Thymus (tissue), 14 donors: ENCODE measurements at places on chromosomes 12 and 14. TPM values are rescaled to one million over a fixed set of nuclear protein-coding genes. Genes with fewer than 3 reads are reported as not detected.

The LYZ gene
- 233 TPM for polyA plus RNA-seq

The KIF26A gene
- 1.7 TPM for polyA plus RNA-seq

The CMTM5 gene
- polyA plus RNA-seq, result 0.37 TPM

The SMAGP gene
- 6.5 TPM for polyA plus RNA-seq

DNA sequence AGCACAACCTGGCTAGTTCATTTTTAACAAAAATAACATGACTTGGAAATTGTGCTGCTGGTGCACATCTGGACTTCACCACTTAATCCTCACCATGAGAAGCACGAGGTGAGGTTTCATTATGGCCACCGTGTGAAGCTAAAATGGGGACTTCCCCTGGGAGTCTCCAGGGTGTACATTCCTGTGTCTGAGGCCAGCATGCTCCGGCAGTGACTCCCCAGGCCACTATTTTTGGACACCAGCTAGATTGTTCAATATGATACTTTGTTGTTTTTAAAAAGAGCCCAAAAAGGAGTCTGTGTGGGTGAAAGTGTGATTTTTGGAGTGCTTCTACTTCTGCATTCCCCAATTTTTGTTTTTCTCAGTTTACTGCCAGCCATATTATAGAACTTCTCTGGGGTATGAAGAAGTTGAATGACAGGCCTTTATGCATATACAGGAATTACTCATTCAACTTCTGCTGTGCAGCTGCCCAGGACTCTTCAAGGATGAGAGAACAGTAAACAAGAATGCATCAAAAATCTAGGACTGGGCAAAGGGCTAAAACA lies 16.9 kb upstream of the AICDA start:
- no peak for DNase-seq

DNA sequence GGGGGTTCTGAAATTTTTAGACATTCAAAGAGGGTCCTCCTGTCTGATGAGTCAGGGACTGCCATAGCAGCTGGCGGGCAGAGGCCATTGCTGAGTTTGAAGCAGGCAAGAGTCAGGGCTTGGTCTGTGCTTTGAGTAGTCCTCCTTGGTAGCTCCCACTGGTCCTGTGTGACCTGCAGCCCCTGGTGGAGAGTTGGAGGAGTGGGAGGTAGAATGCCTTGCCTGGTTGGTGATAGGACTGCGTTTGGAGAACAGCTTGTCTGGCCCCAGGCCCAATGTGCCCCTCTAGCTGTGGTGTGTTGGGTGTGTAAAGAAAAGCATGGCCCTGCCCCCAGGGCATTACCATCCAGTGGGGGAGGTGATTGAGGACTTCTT lies 116.7 kb downstream of the BEGAIN start:
- no peak for DNase-seq
